Coronary artery (tissue), 2 donors: ENCODE measurements at places on chromosomes 5 and 9.

- DNase-seq: no peak
Measured at GRCh38 chr5:39486790-39487189, 62.0 kb upstream of the DAB2 start.

- no peak for DNase-seq
Measured at GRCh38 chr5:78979909-78980308, 5.2 kb downstream of the ARSB start.

GRCh38 chr5:91121347-91121993 lies 261.6 kb downstream of the ARRDC3 start:
- no peak for DNase-seq

DNA sequence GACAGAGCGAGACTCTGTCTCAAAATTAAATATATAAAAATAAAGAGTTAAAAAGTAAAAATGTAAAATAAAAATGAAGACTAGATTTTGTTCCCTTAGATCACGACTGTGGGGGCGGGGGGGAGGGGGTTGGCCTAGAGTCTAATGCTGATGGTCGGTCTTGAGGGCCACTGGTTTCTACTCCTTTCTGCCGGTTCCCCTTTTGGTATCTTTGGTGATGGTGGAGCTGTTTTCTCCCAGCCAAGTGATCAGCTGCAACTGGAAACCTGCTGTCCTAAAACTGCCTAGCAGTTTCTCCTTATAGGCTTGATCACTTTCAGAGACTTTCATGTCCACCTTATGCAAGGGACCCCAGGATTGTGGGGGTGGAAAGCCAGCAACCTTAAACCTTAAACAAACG lies 1.1 kb downstream of the SRD5A1 start:
- DNase-seq: no peak

DNA sequence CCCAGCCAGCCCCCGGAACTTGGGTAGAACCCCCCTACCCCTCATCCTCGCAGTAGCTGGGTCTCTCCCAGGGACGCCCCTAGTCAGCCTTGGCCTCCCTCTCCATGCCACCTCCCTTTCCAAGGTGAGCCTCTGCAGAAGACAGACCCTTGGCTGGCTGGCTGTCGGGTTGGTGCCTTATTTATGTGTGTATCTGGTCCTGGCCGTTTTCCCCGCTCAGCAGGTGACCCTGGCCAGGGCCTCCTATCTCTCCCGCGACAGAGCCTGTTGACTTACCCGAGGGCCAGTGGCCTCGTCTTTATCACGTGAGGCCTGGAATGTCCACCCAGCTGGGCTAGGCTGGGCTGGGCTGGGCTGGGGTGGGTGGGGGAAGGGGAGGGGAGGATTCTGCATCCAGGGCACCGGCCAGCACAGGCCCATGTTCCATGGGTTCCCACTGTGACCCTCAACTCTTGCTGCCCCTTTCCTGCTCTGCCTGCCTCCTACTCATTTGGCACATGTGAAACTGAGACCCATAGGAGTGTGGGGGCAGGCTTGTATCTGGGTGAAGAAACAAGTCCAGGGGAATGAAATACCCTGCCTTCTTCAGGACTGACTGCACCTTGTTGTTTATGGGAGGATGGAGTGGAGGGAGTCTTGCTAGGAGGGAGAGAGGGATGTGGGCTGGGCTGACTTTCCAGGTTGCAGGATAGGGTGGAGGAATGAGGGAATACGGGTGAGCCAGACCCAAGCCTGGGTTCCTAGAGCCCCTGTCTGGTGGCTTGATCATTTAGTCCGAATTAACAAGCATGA lies 3.1 kb downstream of the CXXC5 start:
- no peak for DNase-seq

- DNase-seq: no peak
Measured at GRCh38 chr9:37827483-37828165, 27.0 kb downstream of the DCAF10 start.

DNA sequence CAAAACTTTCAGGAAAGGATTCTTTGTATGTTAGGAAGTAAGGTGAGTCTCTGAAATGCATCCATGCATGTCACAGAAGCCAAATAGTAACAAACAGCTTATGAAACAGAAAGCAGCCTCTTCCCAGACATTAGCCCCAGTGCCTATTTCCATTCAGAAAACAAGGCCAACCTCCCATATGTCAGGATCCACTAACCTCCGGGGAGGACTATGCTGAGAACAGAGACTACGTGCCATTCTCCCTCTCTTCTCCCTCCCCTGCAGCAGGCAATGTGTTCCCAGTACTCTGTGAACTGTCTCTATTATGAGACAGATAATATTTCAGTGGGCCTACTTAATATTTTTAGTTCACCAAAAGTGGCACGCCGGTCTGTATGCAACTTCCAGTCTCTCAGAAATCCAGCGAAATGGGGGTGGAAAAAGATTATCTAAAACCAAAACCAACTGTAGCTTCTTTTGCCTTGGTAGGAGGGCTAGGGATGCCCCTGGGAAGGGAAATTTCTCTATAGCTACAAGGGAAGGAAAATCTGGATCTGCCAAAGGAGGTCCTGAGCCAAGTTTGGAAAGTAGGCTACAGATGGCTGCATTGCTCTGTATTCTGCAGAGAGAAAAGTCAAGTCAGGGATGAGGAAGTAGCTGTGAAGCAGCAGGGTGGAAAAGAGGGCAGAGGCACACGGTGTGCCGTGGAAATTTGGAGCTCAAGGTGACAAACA lies 42.0 kb downstream of the VLDLR start:
- no peak for DNase-seq

DNA sequence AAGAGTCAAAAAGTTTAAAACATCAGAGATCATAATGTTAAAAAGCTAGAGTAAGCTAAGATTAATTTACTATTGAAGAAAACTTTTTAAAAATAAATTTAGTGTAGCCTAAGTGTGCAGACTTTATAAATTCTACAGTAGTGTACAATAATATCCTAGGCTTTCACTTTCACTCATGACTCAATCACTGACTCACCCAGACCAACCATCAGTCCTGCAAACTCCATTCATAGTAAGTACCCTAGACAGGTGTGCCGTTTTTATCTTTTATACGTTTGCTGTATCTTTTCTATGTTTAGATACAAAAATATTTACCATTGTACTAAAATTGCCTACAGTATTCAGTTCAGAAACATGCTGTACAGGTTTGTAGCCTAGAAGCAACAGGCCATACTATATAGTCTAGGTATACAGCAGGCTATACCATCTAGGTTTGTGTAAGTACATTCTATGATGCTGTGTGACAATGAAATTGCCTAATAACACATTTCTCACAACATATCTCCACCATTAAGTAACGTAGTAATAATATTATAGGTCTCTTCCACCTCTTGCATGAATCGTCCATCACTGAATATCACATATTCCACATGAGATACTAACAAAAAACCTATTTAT lies 59.2 kb downstream of the MEGF9 start:
- DNase-seq: no peak

GRCh38 chr5:135568923-135569360 lies 9.8 kb downstream of the CXCL14 start:
- no peak for DNase-seq

GRCh38 chr5:139664086-139664693 lies 16.0 kb downstream of the CXXC5 start:
- no peak for DNase-seq

DNA sequence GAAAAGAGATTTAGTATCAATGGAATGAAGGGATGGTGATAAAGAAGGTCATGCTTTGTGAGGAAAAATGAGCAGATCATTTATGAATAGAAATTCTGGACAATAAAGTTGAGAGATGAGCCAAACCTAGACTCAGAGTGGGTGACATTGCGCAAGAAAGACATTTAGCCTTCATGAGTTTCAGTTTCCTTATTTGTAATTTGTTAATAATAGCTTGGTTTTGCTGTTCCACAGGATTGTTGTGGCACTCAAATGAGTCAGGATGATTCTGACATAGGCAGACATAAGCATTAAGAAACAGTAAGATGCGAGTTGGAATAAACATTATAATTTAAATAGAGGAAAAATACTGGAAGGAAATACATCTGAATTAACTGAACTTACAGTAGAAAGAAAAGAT lies 34.8 kb downstream of the ITGA2 start:
- DNase-seq: no peak

DNA sequence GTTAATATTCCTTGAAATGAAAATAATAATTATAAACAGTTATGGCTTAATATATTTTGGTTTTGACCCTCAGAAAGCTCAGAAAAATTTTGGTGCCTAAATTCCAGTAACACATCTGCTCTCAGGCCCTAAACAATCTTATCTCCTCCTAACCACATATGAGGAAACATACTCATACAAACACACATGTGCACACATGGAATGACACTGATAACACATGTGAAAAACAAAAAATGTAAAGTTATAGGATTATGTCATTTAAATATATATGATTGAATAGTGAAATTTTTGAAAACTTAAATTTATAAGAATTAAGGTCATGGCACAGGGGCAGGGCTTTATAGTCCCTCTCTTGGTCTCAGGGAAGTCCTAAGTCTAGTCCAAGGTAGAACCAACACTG lies 127.2 kb upstream of the TRPC7 start:
- no peak for DNase-seq

- no peak for DNase-seq
Measured at GRCh38 chr9:111068771-111069170, 30.5 kb upstream of the LPAR1 start.

DNA sequence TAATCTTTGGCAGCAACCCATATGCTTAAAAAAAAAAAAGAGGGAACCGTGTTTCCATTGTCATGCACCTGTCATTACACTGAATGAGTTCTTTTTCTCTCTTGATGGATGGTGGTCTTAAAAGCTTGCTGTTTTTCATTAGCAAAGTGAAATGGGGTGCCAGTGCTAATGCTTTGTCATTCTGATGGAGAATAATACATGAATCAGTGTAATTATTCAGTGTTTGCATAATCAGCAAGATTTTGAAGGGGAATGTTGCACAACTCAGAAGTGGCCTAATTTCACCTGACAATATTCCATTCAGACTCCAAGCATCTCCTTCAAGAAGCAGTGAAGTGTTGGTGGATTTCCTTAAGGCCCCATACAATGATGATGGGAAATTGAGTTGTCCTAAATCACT lies 38.1 kb downstream of the MAP1B start:
- DNase-seq: no peak

DNA sequence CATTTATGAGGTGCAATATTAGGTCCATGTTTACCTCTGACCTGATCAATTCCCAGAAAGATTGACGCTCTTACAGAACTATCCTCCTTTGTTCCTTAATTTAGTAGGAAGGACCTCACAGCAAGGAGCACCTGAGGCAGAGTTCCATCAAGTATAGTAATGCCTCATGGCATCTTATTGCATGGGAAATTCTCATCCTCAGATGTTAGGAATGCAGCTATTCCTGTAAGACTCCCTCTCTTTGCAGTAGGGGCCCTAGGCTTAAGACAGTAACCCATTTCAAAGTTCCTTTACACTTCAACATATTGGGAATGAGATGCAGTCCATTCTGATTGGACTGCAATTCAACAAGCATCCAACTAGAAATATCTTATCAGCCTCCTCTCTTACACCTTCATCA lies 69.8 kb downstream of the SLCO4C1 start:
- DNase-seq: no peak

- DNase-seq: no peak
Measured at GRCh38 chr5:84287951-84288350, 96.7 kb downstream of the EDIL3 start.

- DNase-seq: no peak
Measured at GRCh38 chr9:3308609-3309008, 217.2 kb downstream of the RFX3 start.

DNA sequence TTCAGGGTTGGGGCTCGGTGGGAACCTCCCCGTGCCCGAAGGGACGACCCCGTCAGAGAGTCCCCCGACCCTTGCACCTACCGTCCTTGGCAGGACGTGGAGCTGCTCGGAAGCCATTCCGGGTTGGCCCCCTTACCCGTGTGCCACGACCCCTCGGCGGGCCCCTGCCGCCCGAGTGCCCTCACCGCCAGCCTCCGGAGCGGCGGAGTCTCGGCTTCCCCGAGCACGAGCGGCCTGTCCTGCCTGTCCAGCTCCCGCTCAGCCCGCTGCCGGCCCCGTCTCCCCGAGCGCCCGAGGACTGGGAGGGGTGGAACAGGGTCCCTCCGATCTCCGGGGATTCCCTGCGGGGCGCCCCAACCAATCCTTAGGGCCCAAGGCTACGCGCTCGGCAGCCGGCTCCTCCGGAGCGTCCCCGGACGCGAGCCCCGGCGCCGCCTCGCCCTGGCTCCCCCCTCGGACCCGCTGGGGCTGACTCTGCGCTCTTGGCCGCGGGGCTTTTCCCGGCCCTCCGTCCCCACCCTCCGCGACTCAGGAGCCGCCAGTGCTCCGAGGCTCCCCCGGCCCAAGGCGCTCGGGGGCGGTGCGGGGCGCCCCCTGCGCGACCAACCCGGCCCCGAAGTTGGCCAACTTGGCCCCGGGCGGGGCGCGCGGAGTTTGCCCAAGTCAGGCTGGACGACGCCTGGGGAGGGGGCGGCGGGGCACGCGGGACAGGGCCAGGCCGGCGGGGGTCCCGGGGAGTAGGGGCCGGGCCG lies 654 bp downstream of the ADAMTS2 start:
- no peak for DNase-seq

GRCh38 chr5:132777209-132778069 lies at the start of gene SEPTIN8:
Gene SEPTIN8, minus strand, starts transcription at chr5:132777239. Its CDS starts 102 bp downstream, at chr5:132777137.
- no peak for DNase-seq
